ENCODE measurements at places on chromosomes 12 and 14. TPM values are rescaled to one million over a fixed set of nuclear protein-coding genes. Genes with fewer than 3 reads are reported as not detected.

Gene GPD1
- 68.2 TPM for polyA plus RNA-seq

DNA sequence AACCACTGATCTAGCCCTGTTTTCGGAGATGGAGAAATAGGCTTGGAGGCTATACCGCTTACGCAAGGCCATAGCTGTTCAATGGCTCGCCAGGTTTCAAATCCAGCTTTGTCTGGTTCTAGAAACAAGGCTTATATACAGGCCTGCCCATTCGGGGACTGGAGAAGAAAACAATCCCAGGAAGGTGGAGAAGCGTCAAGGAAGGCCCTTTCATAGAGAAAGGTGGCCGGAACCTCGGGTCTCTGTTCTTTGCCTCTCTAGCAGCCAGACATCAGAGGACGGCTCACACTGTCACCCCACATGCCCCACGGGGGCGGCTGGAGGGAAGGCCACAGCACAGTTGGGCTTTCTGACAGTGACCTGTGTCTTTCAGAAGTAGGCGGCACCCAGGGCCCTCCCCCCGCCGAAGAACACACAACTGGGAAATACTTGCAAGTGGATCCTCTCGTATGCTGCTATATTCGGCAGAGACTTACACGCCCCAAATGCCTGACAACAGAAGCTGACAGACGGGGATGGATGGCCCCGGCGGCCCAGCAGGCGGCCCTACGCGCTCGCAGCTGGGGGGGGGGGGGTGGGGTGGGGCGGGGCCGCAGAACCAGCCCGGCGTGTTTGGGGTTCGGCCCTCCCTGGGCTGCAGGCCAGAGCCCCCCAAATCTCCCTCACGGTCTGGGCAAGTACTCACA, 4.5 kb upstream of the SETD1B start:
- DNase-seq: no peak

DNA sequence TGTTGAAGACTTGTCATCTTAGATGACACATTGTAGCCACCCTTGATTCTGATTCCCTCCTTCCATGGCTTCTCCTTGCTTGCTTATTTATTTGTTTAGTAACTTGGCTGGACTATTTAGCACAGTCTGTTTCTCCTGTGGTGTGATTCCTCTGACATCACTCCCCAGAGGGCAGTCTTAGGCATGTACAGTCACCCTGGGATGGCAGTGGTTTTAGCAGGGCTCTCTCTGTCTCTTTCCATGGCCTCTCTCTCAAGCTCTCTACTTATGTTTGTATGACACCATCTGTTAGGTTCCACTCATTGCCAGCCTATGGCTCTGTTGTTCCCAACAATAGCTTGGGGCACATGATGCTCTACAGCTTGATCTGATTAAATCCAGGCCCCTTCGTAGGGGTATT, 158.3 kb downstream of the ADGRD1 start:
- no peak for DNase-seq

DNA sequence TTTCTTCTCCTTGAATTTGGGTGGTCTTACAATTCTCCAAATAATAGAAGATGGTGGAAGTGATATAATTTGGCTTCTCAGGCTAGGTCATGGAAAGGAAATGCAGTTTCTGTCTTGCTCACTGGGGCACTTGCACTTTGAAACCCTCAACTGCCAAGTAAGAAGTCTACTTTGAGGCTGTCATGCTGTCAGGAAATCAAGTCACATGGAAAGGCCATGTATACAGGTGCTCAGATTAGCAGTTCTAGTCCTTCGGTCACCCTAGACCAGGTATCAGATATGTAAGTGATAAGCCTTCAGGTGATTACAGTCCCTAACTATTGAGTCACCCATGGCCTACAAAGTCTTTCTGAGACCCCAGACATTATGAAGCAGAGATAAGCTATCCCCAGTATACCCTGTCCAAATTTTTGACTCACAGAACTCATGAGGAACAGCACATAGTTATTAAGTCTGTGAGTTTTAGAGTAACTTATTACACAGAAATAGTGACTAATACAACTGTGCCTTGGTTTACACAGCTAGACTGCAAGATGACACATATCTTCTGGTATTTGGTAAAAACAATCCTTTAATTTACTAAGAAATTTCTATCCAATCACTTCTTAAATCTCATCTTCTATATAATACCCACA, 26.3 kb upstream of the BBS10 start:
- DNase-seq: no peak

Gene ABCD2
- 0.06 TPM for polyA plus RNA-seq

DNA sequence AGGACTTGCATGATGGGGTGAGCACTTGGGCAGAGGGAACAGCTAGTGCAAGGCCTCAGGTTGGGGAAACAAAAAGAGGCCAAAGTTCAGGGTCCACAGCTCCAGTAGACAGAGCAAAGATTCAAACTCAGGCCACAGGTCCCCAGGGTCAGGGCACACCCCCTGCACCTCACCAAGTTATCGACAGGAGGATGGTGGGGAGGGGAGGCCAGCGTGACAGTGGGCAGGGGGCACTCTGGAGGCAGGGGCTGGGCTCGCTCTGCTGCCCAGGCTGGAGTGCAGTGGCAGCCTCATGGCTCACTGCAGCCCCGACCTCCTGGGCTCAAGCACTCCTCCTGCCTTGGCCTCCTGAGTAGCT, 32.4 kb upstream of the ULK1 start:
- DNase-seq: no peak

Gene MIP
- 0.35 TPM for polyA plus RNA-seq

GRCh38 chr12:40889329-40889728, 197.1 kb downstream of the CNTN1 start:
- no peak for DNase-seq

DNA sequence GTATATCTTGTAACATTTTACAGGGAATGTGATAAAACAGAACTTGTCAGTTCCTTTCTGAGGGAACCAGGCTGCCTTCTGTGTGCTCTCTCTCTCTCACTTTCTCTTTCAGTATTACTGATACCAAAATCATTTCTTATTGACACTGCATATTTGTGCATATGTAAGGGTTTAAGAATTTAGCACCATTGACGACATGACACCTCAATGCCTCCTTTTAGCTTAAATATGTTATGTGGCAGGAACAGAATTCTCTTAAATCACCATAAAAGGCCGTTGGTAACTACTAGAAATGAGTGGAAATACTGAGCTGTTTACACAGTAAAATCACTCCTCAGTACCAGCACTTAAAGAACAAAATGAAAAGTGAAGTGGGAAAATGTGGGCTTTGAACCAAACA, 457.7 kb upstream of the SYT1 start:
- DNase-seq: no peak

- DNase-seq: no peak
Measured at GRCh38 chr12:121388421-121388981, 11.4 kb upstream of the RNF34 start.

- no peak for DNase-seq
Measured at GRCh38 chr12:55703288-55703687, 4.4 kb downstream of the ITGA7 start.

Gene VCPKMT
- 9.7 TPM for polyA plus RNA-seq

DNA sequence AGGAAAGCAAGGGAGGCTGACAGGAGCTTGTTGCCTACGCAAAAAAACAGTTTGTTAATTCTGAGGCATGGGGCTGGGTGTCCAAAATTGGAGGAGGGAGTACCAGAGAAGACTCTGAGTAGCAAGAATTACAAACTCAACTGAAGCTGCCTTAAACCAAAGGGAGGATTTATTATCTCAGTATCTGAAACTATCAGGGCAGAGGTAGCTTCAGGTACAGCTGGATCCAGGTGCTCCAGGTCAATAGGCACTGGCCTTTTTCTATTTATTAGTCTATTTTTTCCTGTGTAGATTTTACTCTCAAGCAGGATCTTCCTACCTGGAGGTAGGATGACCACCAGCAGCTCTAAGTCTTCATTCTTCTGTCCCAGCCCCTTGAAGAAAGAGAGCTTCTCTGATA, 135.3 kb upstream of the NCOR2 start:
- no peak for DNase-seq

Gene SYNDIG1L
- 0.05 TPM for polyA plus RNA-seq

DNA sequence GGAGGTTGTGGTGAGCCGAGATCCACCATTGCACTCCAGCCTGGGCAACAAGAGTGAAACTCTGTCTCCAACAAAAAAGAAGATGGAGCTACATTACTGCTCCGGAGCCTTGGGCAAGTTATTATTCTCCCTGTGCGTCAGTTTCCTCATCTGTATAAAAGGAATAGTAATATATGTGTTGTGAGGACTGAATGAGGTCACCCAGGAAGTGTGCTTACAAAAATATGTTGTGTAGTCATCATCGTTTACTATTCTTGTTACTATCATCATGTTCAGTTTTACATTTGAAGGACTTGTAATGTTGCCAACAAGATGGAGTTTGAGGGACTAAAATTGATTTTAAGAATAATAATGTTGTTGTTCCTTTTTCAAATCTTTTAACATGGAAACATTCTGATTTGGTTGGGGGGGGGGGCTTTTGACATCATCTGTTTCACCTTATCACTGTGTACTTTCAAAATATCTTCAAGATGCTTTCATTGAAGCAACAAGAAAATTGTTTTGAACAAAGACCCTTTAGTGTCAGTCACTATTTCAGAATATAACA, 156.8 kb downstream of the PDE3A start:
- DNase-seq: no peak

Gene KRT82
- polyA plus RNA-seq: not detected

Gene ABCC9
- 83.9 TPM for polyA plus RNA-seq

Measured in forelimb muscle (tissue), 1 donor.